AML-193 (cell line): ENCODE measurements at places on chromosomes 5 and 9.

DNA sequence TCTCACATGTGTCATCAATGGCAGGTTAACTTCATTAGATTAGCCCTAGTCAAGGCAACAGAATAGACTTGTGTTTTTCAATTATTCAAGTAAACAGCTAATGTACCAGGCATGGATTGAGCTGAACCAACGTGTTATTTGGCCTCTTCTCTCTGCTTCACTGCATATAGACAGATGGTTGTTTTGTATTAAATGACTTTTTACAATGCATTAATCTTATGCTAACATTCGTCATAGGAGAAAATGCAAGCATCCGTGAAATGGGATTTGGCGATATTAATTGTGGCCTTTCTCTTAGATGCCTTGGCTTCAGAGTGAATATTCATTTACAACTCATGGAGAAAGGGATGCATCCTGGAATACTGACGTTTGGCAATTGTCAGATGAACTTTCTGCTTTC, 208.0 kb downstream of the KCTD16 start:
- DNase-seq, result no peak

DNA sequence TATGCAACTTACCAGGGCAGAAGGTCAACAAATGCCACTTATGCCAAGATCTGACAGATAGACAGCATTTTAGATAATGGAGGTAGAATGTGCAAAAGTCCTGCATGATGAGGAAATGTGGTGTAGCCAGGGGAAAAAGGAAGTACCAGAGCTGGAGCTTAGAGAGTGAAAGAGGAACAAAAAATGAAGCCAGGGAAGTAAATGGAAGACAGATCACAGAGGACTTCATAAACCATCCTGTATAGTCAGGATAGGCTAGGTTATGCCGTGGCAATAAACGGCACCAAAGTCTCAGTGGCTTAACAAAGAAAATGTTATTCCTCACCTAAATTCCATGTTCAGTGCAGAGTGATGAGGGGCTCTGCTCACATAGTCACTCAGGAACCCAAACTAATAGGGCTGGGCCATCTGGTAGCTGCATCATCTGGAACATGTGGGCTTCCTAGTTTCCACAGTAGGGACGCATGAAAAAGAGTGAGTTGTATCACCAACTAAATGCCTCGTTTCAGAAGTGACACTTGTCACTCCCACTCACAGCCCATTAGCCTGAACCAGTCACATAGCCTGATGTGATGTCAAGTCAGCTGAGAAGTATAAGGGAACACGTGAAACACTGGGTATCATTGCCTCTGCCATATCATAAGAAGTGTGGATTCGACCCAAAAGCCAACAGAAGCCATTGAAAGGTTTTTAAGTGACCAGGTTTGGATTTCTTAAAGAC, 70.3 kb downstream of the SH3RF2 start:
- peak; percentile 84 for DNase-seq

DNA sequence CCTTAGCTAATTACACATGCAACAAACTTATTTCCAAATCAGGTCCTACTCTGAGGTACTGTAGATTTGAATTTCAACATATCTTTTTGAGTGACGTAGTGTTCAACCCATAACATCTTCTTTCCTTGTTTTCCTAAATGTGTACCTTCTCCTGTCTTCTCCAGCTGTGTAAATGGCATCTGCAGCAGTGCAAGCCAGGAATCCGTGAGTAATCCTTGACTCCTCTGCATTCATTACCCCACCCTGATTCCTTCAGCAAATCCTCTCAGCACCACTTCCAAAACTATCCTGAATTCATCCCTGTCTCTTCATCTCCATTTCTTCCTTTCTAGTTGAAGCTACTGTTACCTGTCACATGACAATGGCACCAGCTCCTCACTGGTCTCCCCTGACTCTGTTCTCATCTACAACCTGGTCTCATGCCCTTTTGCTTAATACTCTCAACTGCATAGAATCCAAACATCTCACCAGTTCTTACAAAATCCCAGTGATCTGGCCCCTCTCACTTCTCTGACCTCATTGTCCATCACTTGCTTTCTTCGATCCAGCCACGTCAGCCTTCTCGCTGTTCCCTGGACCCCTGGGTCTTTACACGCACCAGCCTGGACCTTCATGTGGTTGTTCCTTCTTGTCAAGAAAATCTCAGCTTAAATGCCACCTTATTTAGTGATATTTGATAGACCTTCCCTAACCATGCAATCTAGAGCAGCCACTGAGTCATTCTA, 14.6 kb upstream of the TRAF1 start:
- no peak for DNase-seq

GRCh38 chr9:27356446-27356845, 59.5 kb upstream of the EQTN start:
- DNase-seq, result no peak

- DNase-seq, result no peak
These were observed 849.6 kb upstream of the DMAC1 start for GRCh38 chr9:8649160-8649559.

GRCh38 chr9:89038382-89039103, 47.3 kb downstream of the S1PR3 start:
- no peak for DNase-seq

GRCh38 chr9:70678153-70678552, 263.7 kb upstream of the KLF9 start:
- DNase-seq, result no peak

DNA sequence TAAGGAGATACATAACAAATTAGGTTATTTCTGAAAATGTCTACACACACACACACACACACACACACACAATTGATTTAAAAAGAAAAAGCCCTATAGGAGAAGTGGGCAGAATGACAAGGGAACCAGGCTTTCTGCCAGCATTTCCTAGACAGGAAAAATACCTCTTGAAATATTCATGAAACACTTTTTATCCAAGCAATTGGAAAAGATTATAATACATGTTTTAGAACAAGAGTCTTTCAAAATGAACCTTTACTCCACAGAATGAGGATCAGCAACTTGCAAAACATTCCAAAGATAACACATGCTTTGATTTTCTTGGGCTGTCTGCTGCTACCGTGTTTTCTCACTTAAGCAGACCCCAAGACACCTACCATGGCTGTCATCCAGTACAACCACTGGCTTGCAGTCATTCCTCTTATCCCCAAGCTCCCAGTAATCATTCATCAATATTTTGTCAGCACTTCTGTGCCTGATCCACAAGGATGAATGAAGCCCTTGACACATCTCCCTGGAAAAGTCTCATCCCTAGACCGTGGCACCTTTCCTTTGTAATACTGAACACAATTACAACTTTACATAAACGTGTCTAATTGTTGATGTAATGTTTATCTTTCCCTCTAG, 717.1 kb upstream of the ZNF608 start:
- DNase-seq, result no peak

GRCh38 chr5:81908044-81908443, 63.8 kb upstream of the ATG10 start:
- no peak for DNase-seq

GRCh38 chr5:137034764-137035479, 464.2 kb downstream of the SPOCK1 start:
- DNase-seq, result no peak

DNA sequence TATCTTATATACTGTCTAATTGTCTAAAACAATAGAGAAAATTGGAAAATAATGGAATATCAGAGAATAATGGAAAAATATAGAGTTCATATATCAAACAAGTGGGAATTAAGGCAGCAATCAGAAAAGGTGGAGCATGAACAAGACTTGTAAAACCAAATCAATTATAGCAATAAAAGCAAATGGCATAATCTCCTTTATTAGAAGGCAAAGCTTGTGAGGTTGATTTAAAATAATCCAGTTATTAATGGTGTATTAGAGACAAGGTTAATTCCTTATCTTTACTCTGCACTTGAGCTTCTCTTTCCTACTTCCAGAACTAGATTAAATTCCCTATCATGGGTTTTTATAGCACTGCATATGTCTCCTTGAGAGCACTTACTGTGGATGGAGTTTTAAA, 64.1 kb downstream of the AMBP start:
- DNase-seq, result no peak

GRCh38 chr5:27010646-27011045, 27.7 kb downstream of the CDH9 start:
- no peak for DNase-seq

DNA sequence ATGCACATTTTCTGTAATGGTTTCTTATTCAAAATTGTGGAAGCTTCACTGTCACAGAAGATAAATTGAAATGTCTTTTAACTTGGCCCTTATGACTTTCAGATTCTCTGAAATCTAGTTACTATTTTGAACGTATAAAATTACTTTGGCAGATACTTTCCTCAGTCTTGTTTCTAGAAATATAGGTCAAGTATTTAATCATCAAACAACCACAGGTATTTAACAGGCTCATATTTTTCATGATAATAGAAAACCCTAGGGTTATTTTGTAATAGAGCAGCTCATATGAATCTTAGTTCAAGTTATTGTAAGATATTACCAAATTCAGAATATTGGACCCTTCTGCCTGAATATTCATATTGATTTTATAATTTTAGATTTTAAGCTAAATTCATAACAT, 236.0 kb upstream of the CDH18 start:
- no peak for DNase-seq
